ENCODE measurements at places on chromosomes 6 and 20. TPM values are rescaled to one million over a fixed set of nuclear protein-coding genes. Genes with fewer than 3 reads are reported as not detected.

GRCh38 chr6:54072635-54073313 is 38.5 kb upstream of the MLIP start:
- DNase-seq: no peak

- DNase-seq: peak; percentile 69
These were observed 223.0 kb upstream of the SYNCRIP start for GRCh38 chr6:85865420-85866369.

DNA sequence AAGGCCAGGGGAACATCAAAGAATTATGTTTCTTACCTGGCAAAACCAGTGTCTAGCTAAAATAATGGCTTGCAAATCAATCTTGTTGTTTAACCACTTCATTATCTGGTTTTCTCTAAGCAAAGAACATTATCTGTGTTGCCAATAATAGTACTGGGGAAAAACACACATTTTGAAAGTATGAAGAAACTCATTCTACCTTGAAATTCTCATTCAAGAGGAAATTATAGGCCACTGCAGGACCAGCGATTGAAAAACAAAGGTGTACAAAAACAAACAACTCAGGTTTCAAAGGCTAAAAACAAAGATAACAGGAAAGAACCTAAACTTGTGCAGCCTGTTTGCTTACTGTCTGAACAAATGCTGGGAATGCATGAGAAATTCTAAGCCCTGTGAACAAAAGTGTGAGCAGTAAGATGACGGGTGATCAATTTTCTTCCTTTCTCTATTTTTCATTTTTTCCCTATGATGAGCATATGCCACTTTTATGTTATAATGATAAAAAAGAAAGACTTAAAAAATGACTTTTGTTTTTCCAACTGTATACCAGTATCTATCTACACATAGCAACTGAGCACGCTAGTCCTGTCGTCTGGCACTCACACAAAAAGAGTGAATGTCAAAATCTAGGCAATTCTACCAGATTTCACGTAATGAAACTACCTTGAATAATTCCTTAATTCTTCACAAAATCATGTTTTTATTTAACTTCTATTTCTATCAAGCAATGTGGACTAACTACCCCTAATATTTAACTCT is 117.9 kb downstream of the SGK1 start:
- no peak for DNase-seq

- no peak for DNase-seq
These were observed 152.0 kb downstream of the PAK5 start for GRCh38 chr20:9686866-9687265.

- DNase-seq: no peak
These were observed 157.9 kb downstream of the INSM1 start for GRCh38 chr20:20525756-20526155.

DNA sequence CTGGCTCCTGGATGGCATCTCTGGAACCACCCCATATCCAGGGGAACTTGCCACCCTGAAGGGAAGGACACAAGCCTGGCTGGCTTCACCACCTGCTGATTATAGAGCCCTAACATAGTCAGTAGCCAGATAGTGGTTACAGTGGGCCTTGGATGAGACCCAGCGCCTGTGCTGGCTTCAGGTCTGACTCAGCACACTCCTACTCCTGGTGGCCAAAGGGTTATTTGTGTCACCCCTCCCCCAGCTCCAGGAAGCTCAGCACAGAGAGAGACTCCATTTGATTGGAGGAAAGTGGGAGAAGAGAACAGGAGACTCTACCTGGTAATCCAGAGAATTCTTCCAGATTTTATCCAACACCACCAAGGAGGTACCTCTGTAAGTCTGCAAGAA is 12.8 kb downstream of the SNX14 start:
- no peak for DNase-seq

DNA sequence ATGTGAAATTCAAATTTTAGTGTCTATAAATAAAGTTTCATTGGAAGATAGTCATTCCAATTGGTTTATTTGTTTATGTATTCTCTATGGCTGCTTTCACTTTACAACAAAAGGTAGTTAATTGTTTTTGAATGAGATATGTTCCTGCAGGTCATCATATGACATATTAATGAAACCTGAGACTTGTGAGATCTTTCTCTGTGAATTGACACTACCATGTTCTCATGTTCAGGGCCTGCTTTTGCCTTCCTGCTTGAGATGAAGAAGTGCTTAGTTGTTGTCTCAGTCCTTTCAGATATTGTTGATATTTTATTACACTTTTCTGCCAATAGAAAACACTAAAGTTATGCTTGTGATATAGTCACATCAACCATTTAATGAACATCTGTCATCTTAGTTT is 132.5 kb downstream of the UTRN start:
- no peak for DNase-seq

DNA sequence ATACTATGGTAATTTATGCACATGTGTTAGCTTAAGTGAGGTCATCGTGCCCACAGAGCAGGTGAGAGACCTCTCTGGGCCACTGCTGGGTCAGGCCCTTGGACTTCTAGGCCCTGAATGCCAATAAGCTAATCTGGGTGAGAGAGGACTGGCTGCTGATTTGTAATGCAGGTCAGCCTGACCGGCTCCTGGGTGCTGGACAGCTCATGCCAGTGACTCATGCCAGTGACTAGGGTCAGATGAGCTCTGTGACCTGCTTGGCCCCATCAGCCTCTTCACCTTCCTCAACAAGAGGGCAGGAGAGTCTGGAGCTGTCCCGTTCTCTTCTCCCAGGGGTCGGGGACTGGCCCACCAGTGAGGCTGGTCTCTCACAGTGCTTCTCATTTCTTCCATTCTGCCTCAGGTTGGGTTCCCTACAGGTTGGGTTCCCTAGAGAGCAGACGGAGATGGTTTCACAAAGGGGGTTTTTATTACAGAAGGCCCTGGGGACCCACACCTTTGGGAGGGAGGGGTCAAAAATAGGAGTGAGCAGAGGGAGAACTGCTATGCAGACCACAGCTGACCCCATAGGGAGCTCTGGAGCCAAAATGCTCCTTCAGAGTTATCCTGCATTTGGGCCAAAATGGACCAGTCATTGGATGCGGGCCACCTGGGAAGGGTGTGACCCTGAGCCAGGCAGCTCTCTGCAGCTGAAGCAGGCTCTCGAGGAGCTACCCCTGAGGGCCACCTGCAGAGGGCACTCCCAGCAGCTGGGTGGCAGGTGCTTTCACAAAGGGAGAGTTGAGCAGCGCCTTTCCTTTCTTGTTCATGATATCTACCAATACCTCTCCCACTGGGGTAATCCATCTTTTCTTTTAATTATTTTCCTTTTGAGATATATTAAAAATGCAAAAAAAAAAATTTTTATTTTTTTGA is 2.2 kb upstream of the OXT start:
- peak; percentile 73 for DNase-seq

The SRMS gene
- not detected for total RNA-seq

DNA sequence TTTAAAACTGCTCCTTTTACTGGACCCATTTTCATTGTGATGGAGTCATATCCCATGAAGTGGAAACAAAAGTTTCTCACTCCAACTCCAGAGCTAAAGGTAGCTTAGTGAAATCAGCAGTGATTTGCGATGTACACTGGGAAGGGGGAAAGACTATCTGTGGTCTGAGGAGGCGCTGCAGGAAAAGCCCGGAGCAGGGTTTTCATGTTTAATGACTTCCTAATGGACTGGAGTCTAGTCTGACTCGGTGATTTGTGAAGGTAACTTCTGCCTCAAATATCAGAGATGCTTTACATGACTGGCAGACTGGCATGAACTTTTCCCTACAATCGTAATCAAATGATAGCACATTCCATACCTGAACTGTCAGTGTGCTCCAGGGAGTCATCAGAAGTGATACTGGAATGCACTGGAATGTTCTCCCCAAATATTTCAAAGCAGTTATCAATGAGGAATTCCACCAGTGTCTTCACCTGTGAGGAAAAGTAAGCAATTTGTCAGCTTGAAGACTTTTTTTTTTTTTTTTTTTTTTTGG is 7.0 kb downstream of the TAGAP start:
- DNase-seq: no peak

DNA sequence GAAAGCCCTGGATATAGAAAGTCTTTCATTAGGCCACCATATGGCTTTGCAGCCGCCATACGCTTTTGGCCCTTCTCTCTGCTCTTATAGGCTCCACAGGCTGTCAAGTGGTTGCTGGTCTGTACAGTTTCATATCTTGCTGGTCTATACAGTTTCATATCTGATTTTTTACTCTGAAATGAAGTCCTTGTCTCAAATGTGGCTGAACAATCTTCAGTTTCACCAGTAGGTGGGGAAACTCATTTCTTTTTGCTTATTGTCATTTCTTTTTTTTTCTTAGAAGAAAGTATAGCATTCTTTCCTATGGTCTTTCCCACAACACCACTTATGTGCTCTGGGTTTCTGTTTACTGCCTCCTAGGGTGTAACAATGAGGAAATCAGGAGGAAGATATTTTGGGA is 771.4 kb upstream of the MMS22L start:
- peak; percentile 56 for DNase-seq

DNA sequence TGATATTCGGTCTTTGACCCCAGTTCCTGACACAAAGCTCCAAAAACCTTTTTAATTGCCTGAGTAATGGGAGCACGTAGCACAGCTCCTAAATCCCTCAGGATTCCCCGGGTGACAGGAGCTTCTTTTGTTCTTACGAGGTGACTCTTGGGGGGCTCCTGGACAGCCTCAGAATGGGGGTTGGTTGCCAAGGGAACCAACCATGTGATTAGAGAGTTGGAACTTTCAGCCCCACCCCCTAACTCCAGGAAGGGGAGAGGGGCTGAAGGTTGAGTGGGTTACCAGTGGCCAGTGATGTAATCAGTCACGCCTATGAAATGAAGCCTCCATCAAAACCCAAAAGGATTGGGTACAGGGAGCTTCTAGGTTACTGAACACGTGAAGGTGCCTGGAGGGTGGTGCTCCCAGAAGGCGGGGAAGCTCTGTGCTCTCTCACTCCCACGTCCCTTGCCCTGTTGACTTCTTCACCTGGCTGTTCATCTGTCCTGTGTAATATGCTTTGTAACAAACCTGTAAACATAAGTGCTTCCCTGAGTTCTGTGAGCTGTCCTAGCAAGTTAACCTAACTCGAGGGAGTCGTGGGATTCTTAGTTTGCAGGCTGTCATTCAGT is 89.5 kb downstream of the CHMP4B start:
- DNase-seq: no peak

The SLC32A1 gene
- total RNA-seq: not detected

- no peak for DNase-seq
These were observed 14.7 kb downstream of the SESN1 start for GRCh38 chr6:109079981-109080380.

- DNase-seq: no peak
These were observed 19.5 kb downstream of the KIAA0408 start for GRCh38 chr6:127439718-127440117.

DNA sequence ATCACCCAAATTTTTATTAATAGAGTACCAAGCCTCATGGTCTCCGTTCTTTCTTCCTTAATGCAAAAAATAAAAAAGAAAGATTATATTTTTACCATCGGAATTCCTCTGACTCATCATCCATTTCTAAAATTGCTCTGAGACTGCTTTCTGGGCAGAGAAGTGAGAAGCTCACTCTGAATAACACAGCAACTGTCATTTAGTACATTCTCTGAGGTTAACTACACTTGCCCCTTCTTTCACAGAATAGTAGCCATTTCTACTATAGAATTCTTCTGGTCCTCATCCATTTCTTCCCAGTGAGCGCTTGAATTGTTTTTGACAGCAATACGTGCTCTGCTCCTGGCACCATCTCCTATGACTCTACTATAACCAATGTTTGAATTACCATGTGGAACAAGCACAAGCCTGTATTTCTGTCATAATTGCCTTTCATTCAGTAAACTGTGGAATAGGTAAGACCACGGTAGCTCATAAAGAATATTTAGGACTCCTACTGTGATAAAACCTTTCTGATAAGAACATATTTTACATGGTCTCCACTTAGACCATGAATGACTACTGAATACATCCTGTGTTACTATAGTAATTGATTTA is 435.5 kb upstream of the NRSN1 start:
- DNase-seq: no peak

GRCh38 chr6:154847318-154847717 is 114.1 kb downstream of the SCAF8 start:
- no peak for DNase-seq

GRCh38 chr6:113147544-113147943 is 709.6 kb upstream of the MARCKS start:
- no peak for DNase-seq

- no peak for DNase-seq
These were observed 66.2 kb upstream of the IYD start for GRCh38 chr6:150302520-150303176.

The PAK1IP1 gene
- total RNA-seq: 14.3 TPM

- no peak for DNase-seq
These were observed 40.3 kb upstream of the STX16 start for GRCh38 chr20:58610811-58611210.

GRCh38 chr20:49983123-49983847 is 505 bp downstream of the SNAI1 start:
- peak; percentile 20 for DNase-seq

DNA sequence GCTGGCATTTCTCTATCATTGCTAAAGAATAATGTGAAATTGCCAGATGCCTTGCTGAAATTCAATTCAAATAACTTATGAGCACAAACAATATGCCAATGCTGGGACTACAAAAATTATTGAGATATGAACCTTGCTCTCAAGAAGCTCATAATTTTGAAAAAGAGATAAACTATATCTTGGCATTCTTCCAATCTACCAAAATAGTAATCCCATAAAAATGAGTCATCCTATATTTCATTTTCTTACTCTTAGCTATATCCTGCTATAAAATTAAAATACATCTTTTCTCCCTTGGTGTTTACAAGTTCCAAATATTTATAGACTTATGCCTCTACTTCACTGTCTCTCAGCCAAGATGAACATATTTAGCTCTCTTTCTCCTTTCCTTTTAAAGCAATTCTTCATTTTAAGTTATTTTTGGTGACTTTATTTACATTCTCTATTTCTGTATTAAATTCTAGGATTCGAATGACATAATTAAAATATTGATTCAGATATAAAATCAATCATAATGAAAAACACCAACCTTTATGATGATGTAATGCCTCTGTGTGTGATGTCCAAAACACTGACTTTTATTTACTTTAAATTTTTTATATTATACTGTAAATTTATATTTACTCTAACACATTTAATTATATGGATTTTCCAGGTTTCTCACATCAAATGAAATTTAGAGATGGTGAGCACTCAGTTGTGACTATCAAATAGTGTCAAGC is 152.6 kb downstream of the CDK19 start:
- no peak for DNase-seq

The ENPP4 gene
- 2.5 TPM for total RNA-seq

The ADAM33 gene
- not detected for total RNA-seq

GRCh38 chr20:9103955-9104354 is 35.1 kb downstream of the PLCB4 start:
- no peak for DNase-seq

GRCh38 chr20:16930656-16931055 is 182.5 kb downstream of the OTOR start:
- no peak for DNase-seq

GRCh38 chr6:92582211-92582610 is 837.1 kb downstream of the EPHA7 start:
- DNase-seq: no peak

The RIPOR2 gene
- 73.8 TPM for total RNA-seq

DNA sequence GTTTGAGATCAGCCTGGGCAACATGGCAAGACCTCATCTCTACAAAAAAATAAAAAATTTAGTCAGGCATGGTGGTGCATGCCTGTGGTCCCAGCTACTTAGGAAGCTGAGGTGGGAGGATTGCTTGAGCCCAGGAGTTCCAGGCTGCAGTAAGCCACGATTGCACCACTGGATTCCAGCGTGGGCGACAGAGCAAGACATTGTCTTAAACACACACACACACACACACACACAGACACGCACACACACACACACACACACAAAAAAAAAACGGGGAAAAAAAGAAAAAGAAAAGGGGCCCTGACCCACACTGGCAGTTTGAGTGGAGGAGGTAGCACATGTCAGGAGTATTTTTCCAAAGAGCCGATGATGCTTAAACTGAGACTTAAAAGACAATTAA is 122.2 kb downstream of the AFG1L start:
- DNase-seq: no peak

The KHDC3L gene
- not detected for total RNA-seq

Data from Karpas-422 (cell line).